ENCODE measurements at places on chromosomes 4 and X. TPM values are rescaled to one million over a fixed set of nuclear protein-coding genes. Genes with fewer than 3 reads are reported as not detected.

DNA sequence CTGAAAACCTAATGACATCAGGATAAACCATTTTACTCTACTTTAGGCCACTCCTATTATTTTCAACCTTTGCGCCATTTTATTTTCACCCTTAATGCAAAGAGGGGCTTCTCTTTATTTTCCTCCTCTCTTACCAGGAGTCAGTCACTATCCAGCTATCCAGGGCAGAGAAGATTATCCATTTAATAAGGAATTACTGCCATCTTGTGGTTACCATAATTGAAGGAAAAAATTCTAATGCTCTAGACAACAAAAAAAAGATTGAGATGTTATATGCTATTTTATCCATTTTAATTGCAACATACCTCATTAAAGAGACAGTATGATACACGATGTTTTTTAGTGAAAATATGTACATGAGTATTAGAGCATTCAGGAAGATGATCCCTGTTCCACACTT is 514.5 kb upstream of the FAM241A start:
- DNase-seq = no peak

DNA sequence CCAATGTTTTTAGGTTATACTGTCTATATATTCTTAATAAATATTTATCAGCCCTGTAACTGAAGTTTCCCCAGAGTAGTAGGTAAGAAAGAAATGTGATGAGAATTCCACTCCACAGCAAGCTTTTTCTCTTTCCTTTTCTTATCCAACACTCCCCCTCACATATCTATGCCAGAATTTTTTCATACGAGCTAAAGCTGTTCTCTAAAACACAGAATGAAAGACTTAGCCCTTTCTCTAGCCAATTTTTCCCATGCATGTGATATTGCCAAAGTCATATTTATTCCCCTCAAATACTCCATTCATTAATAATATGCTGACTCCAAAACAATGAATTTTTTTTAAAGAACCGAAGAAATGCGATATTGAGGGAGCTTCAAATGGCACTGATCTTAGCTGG is 32.3 kb downstream of the VEGFC start:
- DNase-seq = no peak

DNA sequence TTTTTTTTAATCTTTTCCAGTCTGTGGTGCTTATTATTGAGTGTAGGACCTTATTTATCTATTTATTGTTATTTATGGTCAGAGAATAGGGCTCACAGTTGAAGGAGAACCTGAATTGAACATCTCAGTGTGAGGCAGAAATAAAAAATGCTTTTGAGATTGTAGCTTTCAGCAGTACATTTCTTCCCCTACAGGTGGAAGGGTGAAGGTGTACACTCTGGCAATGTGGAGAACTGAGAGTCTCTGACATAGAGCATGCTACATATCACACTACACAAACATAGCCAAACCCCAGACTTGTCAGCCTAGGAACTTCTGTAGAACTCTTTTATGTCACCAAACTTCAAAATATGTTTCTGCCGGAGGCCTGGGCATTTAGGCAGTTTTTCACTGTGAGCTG is 140.2 kb downstream of the STIM2 start:
- no peak for DNase-seq

Gene P2RY8
- 1.7 TPM for total RNA-seq

- no peak for DNase-seq
These were observed 395.2 kb downstream of the MID1IP1 start for GRCh38 chrX:39196192-39197102.

GRCh38 chr4:67697860-67698687 is 2.9 kb downstream of the UBA6 start:
- DNase-seq = no peak

GRCh38 chrX:87634361-87634760 is 116.8 kb downstream of the KLHL4 start:
- no peak for DNase-seq

Gene SSX1
- total RNA-seq = not detected

DNA sequence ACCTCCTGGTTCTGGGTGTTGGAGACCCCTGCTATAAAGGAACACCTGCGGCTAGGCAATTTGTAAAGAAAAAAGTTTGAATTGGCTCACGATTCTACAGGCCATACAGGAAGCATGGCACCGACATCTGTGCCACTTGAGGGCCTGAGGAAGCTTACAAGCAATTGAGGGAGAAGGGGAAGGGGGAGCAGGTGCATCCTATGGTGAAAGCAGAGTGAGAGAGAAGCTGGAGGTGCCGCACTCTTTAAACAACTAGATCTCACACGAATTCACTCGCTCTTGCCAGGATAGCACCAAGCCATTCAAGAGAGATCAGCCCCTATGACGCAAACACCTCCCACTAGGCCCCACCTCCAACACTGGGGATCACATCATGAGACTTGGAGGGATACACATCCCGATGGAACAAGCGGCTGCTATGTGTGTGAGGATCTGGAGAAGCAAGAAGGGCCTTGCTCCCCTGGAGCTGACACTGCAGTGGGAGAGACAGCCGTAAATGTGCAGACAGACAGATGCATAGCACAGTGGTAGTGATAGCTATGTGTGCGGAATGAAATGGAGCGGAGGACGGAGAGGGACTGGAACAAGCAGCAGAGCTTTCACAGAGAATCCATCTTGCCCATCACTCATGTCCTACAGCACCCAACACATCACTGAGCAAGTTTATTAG is 60.7 kb upstream of the HELT start:
- no peak for DNase-seq

- no peak for DNase-seq
These were observed 25.1 kb downstream of the UGDH start for GRCh38 chr4:39502019-39502663.

Gene NMU
- not detected for total RNA-seq

Gene FOXP3
- total RNA-seq = not detected

Measured in omental fat pad (tissue), 4 donors.